Stimulated activated CD4-positive, alpha-beta T cell treated with anti-CD3 and anti-CD28 coated beads, Interleukin-4, amount 100 ng/mL, for 4 hours (primary cell): ENCODE measurements at places on chromosomes 3 and 15.

GRCh38 chr3:4504340-4505261, 11.5 kb downstream of the ITPR1 start:
- no peak for DNase-seq

DNA sequence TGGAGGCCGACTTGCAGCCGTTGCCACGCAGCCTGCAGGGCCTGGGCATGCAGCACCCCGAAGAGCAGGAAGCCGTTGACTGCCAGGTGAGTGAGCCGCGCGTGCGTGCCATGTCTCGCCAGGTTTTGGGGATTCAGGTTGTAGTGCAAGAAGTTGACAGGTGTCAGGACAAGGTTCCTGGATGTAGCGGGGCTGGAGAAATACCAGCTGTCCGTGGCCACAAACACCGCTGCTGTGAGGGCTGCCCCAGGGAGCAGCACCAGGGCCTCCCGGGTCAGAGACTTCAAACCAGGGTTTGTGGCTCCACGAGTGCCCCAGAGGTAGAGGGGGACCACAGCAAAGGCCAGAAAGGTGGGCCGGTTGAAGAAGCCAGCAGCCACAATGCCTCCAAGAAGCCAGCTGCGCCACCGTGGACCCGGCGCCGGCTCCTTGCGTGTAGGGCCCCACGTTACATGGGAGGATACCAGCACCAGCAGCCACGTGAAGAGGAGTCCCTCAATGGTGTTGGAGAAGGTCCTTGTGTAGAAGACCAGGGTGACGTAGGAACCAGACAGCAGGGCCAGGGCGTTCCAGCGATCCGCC, 5.6 kb upstream of the NCBP2 start:
- no peak for DNase-seq

DNA sequence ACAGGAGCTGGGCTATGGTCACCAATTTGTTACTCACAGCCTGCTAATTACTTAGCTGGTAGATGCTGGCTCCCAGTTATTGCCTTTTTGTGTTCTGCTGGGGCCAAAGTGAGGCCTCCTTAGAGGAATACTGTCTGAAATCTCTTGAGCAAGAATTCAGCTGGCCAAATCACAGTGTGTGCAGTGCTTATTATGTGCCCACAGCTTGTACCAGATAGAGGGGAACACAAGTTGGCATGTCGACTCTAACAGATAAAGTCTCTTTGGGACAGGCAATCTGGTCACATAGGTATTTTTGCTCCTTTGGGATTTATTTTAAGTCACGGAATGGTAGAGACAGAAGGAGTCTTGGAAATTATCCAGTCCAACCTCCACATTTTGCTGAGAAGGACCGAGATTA, 6.3 kb upstream of the TMEM212 start:
- DNase-seq = no peak

DNA sequence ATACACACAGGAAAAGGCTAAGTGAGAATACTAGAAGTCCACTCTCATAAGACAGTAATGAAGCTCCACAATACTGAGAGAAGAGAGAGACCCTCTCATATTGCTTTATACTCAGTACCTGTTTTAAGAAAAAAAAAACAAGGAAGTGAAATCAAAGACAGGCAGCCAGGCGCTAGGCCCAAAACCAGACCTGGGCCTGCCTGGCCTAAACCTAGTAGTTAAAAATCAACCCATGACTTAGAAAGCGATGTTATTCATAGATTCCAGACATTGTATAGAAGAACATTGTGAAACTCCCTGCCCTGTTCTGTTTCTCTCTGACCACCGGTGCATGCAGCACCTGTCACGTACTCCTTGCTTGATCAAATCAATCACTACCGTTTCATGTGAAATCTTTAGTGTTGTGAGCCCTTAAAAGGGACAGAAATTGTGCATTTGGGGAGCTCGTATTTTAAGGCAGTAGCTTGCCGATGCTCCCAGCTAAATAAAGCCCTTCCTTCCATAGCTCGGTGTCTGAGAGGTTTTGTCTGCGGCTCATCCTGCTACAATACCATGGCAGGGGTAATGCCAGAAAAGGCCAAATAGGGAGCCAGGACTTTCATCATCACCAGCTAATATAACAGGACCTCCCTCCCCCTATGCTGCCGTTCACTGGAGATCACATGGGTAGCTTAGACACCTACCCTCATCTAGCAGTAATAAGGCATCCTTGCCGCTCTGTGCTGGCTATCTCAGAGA, 1294.1 kb downstream of the NSUN3 start:
- DNase-seq = no peak

- no peak for DNase-seq
Measured at GRCh38 chr3:56737006-56737405, 53.9 kb upstream of the TASOR start.

DNA sequence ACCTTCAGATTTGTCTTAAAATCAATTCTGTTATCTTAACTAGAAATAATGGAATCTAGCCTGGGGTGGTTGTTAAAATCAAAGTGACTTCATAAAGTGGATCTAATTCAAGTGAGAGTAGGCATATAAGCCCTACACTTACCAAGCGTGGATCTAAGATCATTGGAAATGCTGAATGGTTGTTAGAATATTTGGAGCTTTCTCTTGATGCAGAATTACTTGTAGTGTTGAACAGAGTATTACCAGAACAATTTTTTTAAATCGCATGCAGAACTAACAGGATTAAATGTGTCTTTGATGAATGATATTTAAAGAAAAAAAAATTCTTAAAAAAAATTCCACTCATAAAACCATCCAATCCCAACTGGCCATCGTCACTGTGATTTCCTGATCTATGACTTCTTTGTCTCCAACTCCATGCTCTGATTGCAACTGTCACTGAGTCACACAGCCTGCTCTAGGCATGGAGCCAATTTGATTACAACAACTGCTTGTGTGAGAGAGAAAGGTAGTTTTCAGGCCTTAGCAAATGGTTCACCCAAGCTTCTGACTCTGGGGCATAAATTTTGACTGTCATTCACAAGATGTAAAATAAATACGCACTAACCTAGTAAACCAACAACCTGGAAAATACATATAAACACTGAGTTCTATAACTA, 25.9 kb upstream of the SPRED1 start:
- no peak for DNase-seq

DNA sequence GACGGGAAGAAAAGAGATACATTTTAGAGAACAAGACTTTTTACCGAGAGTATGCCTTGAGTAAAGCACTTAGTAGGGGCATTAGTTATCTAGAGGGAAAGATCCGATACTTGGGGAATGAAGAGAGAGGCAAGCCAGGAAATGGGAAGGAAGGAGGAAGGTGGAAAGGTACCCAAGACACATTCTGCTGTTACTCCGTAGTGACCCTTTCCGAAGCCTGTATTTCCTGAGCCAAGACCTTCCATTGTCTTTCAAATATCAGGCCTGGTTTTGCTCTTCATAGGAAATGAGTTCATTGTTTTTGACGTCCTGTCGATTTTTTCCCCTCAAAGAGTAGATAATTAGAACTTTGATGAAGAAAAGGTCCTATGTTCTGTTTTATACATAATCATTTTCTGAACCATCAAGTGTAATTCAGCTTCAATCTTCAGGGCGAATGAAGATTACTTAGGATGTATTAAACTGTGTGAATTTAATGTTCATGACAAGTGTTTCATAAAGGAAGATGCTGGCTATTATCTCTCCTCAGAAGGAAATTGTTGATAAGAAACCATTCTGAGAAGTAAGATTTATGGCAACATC, 95.7 kb downstream of the PPM1L start:
- DNase-seq = no peak

DNA sequence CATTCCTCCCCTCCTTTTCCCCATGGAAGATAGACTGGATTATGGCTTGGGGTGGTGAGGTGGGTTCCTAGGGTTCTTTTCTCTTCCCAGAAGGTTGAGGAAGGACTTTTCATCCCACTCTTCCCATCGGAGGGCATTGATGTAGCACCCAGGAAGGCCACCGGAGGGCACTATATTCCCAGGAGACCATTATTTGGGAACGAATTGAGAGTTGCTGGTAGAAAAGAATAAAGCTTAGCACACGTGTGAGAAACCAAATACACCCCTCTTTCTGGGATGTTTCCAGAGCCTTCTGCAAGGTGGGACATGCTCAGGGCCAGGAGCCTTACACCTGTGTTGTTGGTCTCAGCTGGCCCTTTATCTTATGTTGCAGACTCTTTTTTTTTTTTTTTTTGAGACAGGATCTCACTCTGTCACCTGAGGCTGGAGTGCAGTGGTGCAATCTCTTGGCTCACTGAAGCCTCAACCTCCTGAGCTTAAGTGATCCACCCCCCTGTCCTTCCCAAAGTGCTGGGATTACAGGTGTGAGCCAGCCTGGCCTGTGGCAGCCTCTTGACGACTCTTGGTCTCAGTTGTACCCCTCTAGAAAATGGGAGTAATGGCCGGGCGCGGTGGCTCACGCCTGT, 6.3 kb upstream of the CDC25A start:
- DNase-seq = no peak
